ENCODE measurements at places on chromosomes 6 and 20.

DNA sequence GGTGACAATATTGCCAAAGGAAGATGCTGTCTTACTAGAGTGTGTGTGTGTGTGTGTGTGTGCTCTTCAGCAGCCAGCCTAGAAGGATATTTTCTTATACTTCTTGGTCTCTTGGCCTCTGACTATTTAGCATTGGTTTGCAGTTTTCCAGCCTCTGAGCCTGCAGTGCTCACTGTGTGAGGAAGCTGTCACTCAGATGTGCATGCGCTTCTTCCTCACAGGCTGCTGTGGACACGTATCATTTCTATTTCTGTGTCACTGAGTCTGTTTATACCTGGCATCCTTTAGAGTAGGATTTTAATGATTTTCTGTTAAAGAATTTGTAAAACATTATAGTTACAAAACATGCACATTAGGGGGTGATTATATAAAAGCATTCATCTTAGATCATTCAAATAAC is 83.3 kb downstream of the ALDH8A1 start:
- no peak for DNase-seq

GRCh38 chr6:14202947-14203346 is 85.4 kb downstream of the CD83 start:
- no peak for DNase-seq

DNA sequence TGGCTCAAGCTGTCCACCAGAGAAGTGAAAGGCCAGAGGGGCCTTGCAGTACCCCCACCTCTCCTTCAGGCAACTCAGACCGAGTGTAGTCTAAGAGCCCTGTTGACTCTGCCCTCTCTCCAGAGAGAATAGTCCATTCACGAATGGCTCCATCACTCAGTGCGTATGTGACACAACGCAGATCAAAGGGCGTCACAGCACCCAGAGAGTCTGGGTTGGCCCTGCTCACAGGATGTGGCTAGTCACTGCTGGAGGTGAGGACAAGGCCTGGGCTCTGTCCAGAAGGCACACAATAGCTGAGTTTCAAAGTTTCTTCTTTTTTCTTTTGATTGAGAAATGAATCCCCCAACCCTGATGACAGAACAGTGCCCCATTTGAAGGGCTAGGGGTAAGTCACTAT is 74.1 kb downstream of the TRMT11 start:
- no peak for DNase-seq

GRCh38 chr20:41150664-41151063 is 13.3 kb downstream of the PLCG1 start:
- DNase-seq: no peak

GRCh38 chr6:41519745-41520699 is 26.2 kb upstream of the FOXP4 start:
- no peak for DNase-seq

- DNase-seq: no peak
Measured at GRCh38 chr6:109001291-109001894, 93.3 kb downstream of the SESN1 start.

GRCh38 chr6:165200178-165200577 is 109.2 kb downstream of the C6orf118 start:
- no peak for DNase-seq

- DNase-seq: peak; percentile 81
Measured at GRCh38 chr20:33674294-33675135, at the start of gene NECAB3. NECAB3 (minus strand) TSS chr20:33674428; CDS start chr20:33674352, 76 bp downstream.

DNA sequence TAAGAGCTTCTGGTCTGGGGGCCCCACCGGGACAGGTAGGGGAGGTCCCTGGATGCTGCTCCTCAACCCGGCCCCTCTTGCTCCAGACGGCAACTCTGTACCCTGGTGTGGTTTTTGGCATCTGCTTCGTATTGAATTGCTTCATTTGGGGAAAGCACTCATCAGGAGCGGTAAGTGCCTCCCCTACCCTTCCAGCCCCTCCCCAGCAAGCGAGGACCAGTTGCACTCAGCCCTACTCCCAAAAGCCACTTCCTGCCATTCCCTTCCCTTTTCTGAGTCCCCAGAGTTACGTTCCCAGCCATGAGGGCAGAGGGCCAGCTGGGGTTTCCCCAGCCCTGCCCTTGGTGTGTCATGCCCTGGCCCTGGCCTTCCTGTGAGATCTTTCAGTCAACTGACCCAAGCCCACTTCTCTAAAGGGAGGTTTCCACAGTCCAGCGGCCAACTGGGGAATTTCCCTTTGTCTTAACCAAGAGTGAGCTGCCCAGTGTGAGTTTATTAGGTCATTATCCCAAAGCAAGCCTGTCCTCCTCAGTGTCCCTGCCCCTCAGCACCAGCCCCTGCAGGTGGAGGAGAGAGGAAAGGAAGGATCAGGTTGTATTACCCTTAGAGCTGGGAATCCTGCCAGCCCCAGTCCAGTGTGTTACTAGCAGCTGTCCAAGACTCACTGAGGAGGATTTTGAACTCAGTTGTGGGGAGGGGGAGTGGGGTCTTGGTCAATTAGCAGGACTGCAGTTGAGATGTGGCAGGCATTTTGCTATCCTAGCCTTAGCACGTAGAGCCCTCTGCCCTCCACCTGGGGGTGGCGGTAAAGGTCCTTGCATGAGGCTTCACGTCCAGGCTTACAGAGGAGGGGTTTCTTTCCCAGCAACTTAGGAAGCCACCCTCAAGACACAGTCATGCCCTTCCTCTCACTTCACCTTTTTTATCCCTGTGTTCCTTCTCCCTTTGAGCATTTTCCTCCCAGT is 45.8 kb downstream of the TM9SF4 start:
- DNase-seq: peak; percentile 42

GRCh38 chr6:69796073-69796641 is 653 bp downstream of the LMBRD1 start:
- DNase-seq: peak; percentile 75

- DNase-seq: peak; percentile 24
Measured at GRCh38 chr6:167892835-167893815, 66.4 kb downstream of the AFDN start.

GRCh38 chr6:96153775-96154174 is 138.0 kb downstream of the FUT9 start:
- peak; percentile 7 for DNase-seq

GRCh38 chr20:25541676-25542075 is 43.7 kb downstream of the NINL start:
- no peak for DNase-seq

DNA sequence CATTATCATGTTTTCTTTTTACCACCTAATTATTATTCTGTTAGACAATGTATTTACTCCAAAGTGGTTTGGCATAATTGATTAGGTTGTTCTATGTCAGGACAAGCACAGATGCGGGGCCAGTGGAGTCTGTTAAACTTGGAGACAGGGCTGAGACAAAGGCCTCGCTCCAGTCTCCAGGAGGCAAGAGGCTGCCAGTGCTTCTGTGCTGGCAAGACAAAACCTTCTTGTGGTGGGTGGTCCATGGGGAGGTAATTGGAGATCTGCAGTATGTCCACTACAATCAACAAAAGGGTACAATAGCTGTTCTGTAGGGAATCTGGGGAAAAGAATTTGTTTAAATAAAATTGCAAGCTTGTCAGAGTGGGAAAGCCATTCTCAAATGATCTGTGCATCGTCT is 677.2 kb upstream of the SLC35B3 start:
- no peak for DNase-seq

DNA sequence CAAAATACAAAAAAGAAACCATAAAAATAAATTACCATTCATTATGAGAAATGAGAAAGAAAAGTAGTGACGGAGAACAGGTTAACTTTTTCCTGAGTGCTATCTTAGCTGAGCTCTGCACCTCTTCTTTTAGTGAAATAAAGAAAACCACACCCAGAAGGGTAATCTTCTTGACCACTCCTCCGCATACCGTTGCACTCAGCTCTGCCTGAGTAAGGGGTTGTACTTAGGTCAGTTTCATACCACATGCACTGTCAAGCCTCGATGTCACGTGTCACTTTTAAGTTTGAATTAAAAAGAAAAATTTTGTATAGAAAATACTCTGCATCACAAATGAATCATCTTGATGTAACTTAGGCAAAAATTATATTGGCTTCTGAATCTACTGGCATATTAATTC is 2.8 kb downstream of the EZR start:
- DNase-seq: peak; percentile 52

GRCh38 chr6:56168596-56168995 is 78.8 kb downstream of the COL21A1 start:
- DNase-seq: no peak

DNA sequence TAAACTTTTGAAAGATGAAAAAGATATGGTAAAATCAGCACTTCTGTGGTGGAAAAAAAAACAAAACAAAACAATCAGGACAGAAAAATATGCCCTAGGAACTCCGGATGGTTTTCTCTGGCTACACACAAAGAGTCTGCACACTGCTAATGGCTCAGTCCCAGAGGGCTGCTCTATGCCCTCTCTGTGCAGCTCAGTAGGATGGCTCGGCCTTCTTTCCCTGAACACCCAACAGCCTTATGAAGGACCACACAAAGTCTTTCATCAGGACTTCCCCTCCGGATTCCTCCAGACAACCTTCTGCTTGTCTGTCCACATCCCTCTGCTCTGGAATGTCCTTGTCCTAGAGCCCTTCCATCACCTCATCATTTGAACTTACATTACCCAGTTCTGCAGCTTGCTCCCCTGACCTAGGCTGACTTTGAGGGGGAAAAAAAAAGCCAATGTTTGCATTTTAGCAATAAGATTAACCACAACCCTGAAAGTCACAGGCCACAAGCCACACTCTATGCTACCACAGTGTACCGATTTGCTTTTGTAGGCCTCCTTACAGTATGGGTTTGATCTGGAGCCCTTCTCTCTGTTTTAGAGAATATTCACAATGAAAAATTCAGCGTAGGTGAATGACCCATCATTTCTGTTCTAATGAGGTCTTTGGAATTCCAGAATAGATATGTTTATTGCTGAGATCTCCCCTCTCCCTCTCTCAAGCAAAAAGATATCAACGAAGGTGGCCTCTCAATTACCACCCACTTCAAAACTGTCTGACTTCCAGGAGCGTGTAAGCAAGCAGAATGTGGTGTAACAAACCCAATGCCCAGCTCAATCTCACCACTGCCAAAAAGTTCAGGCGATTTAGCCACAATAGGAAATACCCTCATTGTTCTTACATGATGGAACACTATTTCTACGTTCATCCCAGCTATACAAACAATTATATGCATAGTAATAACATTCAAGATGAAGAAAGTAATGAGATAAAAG is 164.0 kb downstream of the GMDS start:
- no peak for DNase-seq

DNA sequence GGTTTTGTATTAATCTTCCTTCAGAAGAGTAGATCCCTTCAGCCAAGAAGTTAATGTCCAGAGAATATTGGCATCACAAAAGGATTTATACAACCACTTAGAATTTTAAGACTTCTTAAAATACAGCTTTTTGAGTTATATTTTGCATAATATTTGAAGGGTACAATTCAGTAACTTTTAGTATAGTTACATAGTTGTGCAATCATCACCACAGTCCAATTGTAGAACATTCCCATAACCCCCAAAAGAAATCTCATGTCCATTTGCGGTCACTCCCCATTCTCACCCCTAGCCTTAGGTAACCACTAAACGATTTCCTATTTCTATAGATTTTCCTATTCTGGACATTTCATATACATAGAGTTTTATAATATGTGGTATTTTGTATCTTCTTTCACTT is 126.4 kb downstream of the MAP3K4 start:
- DNase-seq: no peak

DNA sequence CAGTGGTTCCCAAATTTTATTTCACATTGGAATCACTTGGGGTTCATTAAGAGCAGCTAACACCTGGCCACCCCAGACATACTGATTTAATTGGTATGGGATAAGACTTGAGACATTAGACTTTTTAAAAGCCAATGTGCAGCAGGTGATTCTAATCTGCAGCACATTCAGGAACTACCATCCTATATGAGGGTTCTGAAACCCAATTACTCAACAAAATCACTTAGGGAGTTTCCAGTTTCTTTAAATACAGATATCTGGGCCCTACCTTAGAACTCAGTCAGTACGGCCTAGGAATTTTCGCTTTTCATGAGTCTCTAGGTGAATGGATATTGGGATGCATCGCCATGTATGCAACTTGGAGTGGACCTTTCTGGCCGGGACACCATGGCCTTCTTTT is 24.0 kb upstream of the L3MBTL3 start:
- no peak for DNase-seq

DNA sequence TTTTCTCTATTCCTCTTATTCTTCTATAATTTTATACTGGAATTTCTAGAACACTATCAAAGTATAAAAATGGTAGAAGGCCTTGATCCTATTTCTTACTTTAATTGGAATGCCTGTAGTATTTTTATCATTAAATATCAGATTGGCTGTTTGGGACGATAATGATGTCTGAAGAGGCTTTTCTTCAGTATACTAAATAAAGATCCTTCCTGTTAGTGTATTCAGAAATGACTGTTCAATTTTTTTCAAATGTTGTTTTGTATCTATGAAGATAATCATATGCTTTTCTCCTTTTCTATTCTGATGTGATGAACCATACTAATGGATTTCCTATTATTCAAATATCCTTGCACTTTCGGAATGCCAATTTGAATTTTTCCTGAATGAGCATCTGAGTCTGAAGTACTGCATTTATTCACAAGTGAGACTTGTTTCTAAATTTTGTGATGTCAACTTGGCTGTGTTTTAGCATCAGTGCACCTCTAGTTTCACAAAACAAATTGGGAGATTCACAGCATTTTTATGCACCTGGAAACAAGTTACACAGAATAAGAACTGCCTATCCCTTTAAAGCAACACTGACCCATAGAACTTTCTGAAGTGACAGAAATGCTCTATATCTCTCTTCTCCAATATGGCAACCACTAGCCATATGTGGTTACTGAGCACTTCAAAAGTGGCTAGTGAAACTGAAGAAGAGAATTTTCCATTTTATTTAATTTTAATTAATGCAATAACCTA is 71.6 kb upstream of the PRND start:
- no peak for DNase-seq

- no peak for DNase-seq
Measured at GRCh38 chr6:147392917-147393625, 115.4 kb upstream of the SAMD5 start.

- peak; percentile 39 for DNase-seq
Measured at GRCh38 chr20:25484224-25484846, 76.9 kb downstream of the GINS1 start.

All from HT-29 (cell line).